HEK293T (cell line): ENCODE measurements at places on chromosomes 2 and 18.

- no peak for DNase-seq
Measured at GRCh38 chr18:48817021-48817461, 133.7 kb downstream of the SMAD7 start.

- DNase-seq: no peak
Measured at GRCh38 chr2:183185534-183185933, 61.3 kb downstream of the NUP35 start.

GRCh38 chr2:36741188-36741837 lies 44.8 kb downstream of the VIT start:
- DNase-seq: no peak

DNA sequence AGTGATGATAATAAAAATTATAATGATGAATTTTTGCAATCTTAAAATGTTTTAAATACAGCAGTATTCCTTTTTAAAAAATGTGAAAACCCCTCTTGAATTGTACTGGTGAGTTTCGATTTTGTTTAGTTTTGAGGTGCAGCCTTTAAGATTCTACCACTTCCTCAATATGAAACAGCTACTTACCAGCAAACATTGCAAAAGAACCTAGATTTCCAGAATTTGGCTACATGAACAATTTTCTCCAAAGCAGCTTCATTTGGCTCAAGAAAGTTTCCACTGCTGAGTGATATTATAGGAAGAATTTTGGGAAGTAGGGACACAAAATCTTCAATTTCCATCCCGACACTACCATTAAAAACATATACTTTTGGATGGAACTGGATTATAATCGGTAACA lies 12.0 kb downstream of the TCF4 start:
- no peak for DNase-seq

- no peak for DNase-seq
Measured at GRCh38 chr2:181289698-181290097, 167.5 kb upstream of the ITGA4 start.

GRCh38 chr2:16313235-16313975 lies 352.2 kb downstream of the CYRIA start:
- no peak for DNase-seq

DNA sequence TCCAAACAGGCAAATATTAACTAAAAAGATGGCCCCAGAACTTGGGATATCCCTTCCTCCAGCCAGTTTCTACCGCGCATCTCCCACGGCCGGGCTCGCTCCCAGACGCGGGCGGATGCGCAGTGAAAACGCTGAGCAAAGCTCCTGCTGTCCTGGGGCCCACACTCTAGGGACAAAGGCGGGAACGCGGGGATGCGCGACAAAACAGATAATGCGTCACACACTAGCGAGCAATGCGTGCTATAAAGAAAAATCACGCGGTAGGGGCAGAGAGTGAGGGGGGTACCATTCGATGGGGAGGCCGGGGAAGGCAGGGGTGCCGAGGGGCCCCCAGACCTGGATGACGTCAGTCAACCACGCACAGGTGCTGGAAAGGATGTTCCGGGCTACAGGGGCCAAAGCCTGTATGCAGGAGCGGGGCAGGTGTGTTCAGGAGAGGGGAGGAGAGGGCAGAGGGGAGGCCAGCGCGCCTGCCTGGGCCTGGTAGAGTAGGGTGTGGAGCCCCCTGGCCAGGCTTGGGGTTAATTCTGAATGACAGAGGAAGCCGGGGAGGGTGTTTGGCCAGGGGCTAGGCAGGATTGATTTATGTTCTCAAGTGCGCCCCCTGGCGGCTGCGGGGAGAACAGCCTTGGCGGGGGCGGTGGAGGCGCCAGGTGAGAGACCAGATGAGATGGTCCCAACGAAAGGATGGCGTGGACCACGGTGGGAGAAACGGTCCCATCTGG lies 14.9 kb upstream of the ITM2C start:
- DNase-seq: no peak

- no peak for DNase-seq
Measured at GRCh38 chr2:69544951-69545350, 98.6 kb downstream of the AAK1 start.

DNA sequence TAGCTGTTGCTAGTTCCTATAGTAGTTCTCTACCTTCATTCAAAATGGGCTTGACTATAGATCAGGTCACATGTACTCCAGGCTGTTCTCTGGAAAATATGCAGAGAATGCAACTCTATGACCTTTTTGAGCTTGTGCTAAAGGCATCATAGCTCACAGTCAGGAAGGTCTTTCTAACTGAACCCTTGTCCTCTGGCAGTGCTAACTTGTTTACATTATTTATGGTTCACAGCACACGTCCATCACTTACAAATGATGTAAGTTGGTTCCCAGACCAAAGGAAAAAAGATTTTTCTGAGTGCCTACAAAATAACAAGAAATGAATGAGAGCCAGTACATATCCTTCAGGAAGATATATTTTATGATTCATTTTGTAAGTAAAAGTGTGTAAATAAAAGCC lies 236.1 kb downstream of the GCA start:
- DNase-seq: no peak

DNA sequence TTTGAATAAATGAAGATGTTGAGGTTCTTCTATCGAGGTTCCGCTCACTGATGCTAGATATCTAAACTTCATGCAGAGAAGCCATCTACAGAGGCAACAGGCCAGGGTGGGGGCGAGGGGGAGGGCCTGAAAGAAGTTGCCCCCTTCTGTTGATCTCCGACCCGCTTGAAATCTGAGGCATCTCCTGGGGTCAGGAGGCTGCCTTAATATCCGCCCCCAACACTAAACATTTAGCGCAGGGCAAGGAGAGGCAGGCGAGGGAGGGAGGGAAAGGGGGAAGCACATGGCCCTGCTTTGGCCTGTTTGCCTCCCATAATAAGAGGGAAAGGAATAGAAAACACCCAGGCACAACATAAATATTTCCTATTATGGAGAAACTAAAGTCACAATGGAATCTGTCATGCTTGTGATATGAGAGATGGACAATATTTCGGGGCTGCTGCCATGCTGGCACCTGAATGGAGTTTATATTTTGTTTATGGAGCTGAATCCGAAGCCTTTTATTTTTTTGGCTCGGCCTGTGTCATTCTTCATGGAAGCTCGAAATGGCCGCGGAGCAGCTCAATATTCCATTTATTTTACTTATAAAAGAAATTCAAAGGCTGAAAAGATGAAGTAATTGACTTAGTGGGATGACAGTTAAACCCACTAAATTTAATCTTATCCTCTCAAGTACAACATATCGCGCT lies 221.1 kb downstream of the INSIG2 start:
- DNase-seq: no peak

- no peak for DNase-seq
Measured at GRCh38 chr2:126766969-126767296, 111.0 kb downstream of the GYPC start.

GRCh38 chr2:11103984-11104793 lies 51.1 kb upstream of the SLC66A3 start:
- no peak for DNase-seq

GRCh38 chr18:49250816-49251388 lies 209.5 kb downstream of the DYM start:
- DNase-seq: no peak

DNA sequence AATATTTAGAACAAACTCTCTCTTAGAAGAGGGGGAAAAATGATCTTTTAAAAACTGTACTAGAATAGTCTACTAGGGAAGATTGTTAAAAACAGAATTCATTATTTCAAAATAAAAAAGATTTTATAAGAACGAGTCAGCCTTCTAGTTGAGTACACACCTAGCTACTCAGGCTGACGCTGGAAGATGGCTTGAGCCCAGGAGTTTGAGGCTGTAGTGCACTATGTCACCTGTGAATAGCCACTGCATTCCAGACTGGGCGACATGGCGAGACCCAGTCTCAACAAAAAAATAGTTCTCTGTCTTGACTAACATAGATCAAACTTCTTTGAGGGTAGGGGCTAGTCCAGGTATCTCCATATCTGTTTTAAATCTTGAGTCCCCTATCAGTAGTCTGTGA lies 33.9 kb downstream of the ERLEC1 start:
- DNase-seq: no peak

GRCh38 chr2:26018184-26019055 lies 15.5 kb upstream of the RAB10 start:
- DNase-seq: peak; percentile 42

DNA sequence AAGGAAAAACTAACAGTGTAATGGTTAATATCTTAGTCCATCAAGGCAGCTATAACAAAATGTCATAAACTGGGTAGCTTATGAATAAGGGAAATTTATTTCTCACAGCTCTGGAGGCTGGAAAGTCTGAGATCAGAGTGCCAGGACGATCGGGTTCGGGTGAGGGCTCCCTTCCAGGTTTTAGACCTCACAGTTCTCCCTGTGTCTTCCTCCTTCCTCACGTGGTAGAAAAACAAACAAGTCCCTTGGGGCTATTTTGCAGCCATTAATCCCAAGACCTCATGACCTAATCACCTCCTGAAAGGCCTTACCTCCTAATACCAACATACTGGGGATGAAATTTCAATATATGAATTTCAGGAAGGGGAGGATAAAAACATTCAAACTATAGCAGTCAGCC lies 455.9 kb downstream of the CNTNAP5 start:
- no peak for DNase-seq

- no peak for DNase-seq
Measured at GRCh38 chr2:149467436-149467835, 120.1 kb downstream of the MMADHC start.

DNA sequence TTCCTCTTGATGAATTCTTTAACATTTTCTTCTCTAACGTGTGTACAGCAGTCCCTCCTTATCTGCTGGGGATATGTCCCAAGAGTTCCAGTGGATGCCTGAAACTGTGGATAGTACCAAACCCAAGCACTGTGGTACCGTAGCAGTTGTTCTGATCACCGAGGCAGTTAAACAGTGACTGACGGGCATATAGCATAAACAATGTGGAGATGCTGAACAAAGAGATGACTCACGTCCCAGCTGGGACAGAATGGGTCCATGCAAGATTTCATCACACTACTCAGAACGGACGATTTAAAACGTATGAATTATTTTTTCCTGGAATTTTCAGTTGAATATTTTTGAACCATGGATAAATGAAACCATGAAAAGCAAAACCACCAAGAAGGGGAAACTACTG lies 54.5 kb upstream of the SPAG16 start:
- DNase-seq: no peak
